CD8-positive, alpha-beta T cell (primary cell): ENCODE measurements at places on chromosomes 3 and 15.

DNA sequence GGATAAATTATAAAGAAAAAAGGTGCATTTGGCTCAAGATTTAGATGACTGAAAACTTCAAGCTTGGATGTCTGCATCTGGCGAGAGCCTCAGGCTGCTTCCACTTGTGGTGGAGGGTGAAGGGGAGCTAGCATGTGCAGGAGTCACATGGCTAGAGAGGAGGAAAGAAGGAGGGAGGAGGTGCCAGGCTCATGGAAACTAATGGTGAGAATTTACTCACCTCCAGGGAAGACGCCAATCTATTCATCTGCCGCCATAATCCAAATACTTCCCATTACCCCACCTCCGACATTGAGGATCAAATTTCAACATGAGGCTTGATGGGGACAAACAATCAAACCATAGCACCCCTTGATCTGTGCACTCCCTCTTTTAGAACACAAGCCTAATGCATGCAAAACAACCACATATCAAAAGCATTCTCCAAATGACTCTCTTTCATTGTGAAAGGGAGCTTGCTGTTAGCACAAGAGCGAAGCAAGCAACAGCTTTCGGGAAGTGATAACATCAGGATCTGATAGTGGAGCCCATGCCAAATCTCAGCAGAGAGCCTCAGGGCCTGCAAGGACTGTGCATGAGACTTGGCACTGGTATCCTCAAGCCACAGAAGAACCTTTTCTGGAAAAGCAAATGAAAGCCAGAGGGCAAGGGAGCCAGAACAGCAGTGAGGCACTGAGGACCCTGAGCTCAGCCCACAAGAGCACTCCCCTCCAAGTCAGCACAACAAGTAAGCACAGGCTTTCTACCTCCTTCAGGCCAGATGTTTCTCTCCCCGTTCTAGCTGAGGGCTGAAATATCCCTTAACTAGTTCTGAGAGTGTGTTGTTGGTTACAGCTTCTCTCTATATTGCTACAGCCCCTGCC lies 50.2 kb upstream of the THBS1 start:
- DNase-seq: no peak

DNA sequence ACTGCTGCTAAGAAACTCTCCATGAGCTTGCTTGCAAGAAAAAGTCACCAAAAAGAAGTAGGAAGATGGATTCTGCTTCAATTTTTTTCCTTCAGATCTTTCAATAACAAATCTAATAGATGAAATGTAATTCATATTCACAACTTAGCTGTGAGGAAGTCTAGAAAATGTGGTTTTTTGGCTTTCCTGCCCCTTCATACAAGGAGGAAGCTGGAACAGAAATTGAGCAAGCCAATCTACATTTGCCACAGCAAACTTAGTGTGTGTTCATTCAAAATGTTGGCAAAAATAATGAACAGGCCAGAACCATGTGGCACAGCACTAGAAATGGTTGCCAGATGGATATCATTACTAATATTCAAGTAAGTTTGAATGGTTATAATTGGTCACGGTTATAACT lies 93.2 kb upstream of the NEDD4 start:
- DNase-seq: no peak

DNA sequence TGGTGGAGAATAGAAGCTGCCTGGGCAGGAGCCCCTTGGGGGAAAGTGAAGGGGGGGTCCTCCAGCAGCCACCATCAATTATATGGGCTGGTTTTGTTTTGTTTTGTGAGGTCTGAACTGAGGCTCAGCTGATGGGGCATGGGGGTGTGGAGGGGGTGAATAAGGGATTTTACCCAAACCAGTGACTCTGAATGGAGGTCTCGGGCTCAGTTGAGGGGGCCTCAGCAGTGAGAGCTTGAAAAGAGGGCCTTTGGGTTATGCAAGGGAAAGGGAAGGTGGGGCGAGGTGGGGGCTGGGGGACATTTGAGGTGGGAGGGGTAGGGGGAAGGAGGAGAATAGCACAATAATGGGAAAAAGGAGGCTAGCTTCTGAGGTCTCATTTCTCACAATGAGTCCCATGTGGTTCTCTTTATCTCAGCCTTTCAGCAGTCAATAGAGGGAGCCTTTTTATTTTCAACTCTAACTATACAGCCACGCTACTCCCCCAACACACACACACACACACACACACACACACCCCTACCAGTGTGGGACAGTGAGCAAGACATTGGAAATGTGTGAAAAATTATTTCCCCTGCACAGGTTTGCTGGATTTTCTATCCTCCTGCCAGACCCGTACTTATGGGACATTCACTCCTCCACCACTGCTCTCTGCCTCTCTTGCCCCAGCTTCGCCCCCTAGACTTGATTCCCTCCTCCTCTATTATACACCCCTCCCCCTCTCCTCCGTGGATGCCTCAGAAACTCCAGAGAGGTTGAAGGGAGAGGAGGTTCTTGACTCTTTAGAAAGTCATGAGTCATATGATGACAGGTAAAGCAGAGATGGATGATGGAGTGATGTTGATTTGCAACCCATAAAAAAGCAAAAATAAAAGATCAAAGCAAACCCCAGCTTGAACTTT lies 96.0 kb downstream of the GTPBP8 start:
- DNase-seq: no peak

DNA sequence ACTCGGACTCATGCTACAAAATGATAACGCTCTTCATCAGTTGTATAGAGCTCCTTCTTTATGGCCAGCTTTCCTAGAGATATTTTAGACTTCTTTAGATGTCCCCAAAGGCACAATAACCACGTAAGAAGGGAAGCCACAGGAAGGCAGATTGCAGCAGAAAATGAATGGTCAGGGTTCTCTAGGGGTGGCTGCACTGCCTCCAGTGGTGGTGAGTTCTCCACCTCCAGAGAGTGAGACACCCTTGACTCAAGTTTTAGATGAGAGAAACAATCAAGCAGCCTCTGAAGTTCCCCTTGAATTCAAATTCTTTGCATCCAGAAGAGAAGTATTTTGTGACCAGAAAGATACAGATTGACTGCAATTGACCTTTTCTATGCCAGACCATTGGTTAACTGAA lies 191.5 kb downstream of the TP63 start:
- DNase-seq: no peak

DNA sequence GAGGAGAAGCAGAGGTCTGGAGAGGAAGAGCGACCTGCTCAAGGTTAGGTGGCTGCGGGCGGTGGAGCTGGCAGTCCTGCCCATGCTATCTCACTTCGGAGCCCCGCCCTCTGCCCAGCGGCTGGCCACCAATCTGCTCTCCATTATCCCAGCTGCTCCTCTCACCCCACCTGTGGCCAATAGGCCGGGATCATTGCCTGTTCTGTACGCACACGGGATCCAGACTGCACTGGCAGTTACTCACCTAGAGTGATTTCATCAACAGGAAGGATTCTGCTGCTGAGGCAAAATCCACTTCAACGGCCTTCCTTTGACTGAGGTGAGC lies 100.6 kb downstream of the TLE3 start:
- DNase-seq: no peak

- no peak for DNase-seq
Observed at GRCh38 chr15:90638963-90639362, 78.2 kb upstream of the BLM start.

GRCh38 chr3:14989943-14990779 lies 42.8 kb downstream of the NR2C2 start:
- no peak for DNase-seq

DNA sequence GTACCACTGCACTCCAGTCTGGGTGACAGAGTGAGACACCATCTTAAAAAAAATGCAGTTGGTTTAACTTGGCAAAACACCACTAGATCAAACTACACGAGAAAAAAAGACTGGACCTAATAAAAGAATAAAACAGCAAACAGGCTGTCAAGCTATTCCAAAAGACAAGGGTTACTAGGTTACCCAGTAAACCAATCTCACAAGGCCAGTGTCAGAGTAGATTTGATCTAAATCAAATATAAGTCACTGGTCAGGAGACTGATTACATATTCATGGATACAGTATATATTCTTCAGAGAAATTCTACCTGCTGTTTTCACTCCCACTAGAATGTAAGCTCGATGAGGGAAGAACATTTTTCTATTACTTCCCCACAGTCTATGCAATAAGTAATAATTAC lies 2.5 kb upstream of the GANC start:
- no peak for DNase-seq

- no peak for DNase-seq
Observed at GRCh38 chr15:57923750-57924149, 141.8 kb downstream of the ALDH1A2 start.

GRCh38 chr3:112769286-112769978 lies 77.2 kb downstream of the CD200R1L start:
- DNase-seq: no peak

GRCh38 chr15:37059086-37059485 lies 41.3 kb downstream of the MEIS2 start:
- no peak for DNase-seq

GRCh38 chr3:68207327-68207726 lies 552.9 kb upstream of the SUCLG2 start:
- no peak for DNase-seq

GRCh38 chr15:77870195-77871065 lies 207.1 kb downstream of the TBC1D2B start:
- DNase-seq: no peak

DNA sequence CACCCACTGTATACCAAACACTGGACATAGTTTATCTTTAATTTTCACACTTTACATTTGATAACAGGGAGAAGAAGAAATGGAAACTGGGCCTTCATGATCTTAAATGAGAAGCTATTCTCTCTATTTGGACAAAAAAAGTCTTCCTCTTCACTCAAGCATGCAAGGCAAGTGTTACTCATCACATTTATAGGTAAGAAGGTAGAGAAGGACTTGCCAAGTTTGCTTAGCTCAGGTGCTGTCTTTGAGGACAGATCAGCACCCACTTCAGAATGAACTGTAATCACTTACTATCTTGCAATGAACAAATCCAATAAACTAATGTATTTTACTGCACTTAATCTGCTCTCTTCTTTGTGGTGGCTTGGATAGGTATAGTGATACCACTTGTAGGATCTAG lies 1.1 kb upstream of the MYH15 start:
- no peak for DNase-seq

GRCh38 chr3:9022305-9023225 lies 59.3 kb upstream of the RAD18 start:
- DNase-seq: no peak

GRCh38 chr3:167929968-167930367 lies 165.8 kb downstream of the GOLIM4 start:
- DNase-seq: no peak

GRCh38 chr3:10518506-10519150 lies 13.2 kb upstream of the ATP2B2 start:
- DNase-seq: no peak

DNA sequence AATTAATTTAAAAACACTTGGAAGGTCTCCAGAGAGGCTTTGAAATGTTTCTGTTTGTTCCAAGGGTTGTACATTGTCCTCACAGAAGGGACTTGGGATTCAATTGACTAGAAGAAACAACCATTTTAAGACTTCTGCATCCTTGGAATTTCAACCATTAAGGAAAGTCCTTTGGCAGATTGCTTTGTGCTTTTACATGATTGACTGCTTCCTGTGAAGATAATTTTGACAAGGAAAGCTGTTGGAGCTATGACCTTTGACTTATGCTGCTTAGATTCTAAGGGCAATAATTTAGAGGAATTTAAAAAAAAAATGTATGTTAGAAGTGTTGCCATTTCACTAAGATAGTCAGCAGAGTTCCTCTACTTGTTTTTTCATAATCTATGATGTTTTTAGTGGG lies 483.9 kb upstream of the TBL1XR1 start:
- no peak for DNase-seq

GRCh38 chr3:132488151-132488550 lies 70.8 kb downstream of the DNAJC13 start:
- DNase-seq: no peak

DNA sequence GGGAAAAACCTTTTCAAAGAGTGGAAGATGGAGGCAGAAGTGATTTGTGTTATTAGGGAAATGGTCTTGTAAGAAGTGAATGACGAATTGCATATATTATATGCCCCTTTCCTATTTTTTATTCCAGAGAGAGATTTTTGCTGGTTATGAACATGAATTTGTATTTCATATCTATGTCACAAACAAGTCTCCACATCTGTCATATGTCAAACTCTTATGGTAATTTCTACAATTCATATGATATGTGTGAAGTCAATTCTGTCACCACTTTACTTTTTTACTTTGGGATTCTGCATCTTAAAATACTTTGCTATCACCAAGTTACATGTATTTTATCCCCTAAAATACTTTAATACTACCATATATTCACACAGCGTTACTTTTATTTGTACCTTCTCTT lies 594.2 kb upstream of the ARPP21 start:
- no peak for DNase-seq

DNA sequence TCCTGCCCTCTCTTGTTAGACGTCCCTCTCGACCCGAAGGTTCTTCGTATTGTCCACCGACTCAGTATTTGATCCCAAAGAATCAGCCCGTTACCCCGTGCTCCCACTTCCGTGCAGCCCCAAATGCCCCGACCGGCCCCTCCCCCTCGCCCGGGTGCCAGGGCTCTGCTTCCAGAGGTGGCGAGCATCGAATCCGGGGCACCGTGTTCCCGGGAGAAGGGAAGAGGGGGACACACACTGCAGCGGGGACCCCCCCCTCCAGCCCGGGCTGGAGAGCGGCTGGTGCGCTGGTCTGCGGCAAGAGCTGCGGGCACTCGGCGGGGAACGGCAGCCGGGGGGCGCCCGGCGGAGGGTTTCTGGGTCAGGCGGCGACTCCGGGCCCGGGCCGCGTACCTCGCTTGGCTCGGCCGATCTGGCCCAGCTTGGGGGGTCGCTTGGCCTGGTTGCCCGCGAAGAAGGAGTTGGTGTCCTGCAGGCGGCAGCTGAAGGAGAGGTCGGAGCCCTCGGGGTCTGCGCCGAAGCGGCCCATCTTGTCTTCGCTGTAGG lies 556 bp downstream of the CAMK2N2 start:
- no peak for DNase-seq

DNA sequence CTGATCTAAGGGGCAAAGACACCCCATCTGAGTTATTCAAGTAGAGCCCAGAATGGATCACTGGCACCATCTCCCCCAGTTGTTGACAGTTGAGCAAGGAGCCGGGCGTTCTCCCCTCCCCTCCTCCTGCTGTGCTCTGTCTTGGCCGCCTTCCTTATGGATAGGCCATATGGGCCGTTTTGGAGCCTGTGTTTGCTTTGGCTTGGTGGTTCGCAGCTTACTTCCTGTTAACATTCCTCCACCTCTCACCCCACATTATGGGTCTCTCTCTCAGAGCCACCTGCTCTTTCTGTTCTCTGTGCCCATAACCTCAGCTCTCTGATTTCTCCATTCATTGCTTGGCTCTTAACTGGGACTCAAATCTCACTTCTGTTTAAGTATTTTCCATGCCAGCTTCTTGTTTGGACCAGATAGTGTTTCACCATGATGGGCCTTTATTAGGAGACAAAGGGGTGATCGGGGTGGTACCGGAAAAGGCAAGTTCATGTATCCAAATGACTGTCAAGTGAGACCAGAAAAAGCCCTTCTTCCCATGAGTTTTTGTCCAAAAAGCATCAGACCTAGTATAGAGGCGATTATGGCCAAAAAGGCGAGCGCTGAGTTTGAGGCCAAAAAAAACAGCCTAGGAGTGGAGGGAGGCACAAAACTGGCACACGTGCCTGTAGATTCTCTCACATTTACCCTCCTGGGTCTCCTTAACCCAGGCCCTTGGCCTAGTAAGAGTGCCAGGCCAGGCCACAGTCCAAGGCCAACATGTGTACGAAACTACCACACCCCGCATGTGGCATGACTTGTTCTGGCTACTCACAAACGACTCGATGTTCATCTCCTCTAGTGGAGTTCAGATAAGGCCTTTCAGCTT lies 62.6 kb downstream of the DUT start:
- no peak for DNase-seq
